ENCODE measurements at places on chromosomes 3 and 15.

- DNase-seq: no peak
These were observed 238.5 kb downstream of the ITPR1 start for GRCh38 chr3:4731543-4732111.

GRCh38 chr3:48594417-48595049 is 596 bp downstream of the COL7A1 start:
- DNase-seq: no peak

GRCh38 chr15:40872791-40873693 is 992 bp downstream of the RHOV start:
- DNase-seq: no peak

GRCh38 chr3:67894510-67894909 is 240.1 kb upstream of the SUCLG2 start:
- DNase-seq: no peak

GRCh38 chr3:151203051-151203420 is at the start of gene GPR171:
TSS of gene GPR171 (minus strand) at chr3:151203216. CDS start at chr3:151199386, 3,830 bp downstream.
- DNase-seq: no peak

DNA sequence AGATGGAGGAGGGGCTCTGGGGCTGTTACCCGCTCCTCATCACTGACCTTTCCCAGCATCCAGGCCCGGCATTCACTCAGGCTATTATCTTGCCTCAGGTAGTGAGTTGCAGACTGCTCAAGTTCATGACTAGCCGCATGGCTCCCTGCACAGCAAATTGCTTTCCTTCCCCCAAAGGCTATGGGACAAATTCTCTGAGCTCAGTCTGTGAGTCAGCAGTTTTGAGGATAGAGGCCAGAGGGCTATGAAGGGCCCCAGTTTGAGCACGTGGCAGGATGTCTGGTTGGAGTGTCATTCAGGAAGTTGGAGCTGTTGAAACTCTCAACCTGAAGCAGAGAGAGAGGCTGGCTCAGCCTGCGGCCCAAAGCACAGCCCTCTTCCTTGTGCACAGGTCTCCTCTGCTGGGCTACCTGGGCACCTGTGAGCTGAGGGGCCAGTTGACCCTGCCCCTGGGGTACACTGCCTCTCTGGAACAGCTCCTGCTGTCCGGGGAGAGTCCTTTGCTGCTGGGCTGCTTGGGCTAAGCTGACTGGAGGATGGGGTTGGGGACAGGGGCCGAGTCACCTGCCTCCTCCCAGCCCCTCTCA is 7.9 kb downstream of the FAH start:
- DNase-seq: peak; percentile 72

DNA sequence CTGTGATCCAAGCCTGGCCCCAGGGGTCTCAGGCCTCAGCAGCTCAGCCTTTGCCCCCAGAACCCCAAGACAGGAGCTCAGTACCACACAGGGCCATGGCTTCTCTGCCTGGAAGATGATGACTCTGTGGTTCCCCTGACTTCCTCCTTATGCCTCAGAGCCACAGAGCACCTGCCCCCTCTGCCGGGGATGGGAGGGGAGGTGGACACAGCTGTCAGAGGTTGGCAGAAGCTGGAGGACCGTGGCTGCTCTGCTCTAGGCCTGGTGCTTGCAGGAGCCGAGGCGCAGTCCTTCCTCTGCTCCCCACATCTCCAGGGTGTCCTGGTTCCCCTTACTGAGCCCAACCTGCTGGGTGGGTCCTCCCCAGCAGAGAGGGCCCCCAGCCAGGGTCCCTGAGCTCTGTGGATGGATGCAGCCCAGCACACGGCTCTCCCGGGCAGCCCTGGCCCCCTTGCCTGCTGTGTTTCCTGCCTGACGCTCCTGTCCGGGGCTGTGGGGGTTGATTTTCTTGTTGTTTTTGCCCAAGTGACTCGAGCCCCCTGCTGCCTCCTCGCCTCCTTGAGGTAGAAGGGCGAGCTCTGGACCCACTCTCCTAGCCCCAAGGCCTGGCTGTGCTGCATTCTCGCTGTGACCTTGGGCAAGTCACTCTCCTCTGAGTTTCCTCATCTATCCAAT is 36.6 kb downstream of the PSTPIP1 start:
- no peak for DNase-seq

GRCh38 chr3:140906785-140907184 is 34.9 kb upstream of the SLC25A36 start:
- no peak for DNase-seq

GRCh38 chr3:1330107-1330506 is 237.3 kb downstream of the CNTN6 start:
- DNase-seq: no peak

DNA sequence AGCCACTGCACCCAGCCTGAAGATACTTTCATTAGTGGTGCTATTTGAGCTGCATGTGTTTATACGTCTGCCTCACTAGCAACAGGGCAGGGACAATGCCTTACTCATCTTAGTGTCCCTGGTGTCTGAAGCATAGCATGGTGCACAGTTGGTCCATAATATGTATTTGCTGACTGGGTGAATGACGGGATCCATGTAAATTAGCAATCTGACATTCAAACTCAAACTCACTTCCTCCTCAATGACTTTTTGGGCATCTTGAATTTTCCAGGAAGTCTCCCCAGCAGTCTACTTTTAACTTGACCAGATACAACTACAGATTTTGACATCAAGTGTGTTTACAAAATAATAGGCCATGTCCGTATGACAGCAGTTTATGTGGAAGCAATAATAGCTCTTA is 3.0 kb upstream of the LDHAL6B start:
- no peak for DNase-seq

Measured in AG04449 (cell line).